Non-pigmented ciliary epithelial cell (primary cell): ENCODE measurements at places on chromosomes 6 and 20.

GRCh38 chr6:129665555-129665954 is 44.4 kb downstream of the ARHGAP18 start:
- no peak for DNase-seq

DNA sequence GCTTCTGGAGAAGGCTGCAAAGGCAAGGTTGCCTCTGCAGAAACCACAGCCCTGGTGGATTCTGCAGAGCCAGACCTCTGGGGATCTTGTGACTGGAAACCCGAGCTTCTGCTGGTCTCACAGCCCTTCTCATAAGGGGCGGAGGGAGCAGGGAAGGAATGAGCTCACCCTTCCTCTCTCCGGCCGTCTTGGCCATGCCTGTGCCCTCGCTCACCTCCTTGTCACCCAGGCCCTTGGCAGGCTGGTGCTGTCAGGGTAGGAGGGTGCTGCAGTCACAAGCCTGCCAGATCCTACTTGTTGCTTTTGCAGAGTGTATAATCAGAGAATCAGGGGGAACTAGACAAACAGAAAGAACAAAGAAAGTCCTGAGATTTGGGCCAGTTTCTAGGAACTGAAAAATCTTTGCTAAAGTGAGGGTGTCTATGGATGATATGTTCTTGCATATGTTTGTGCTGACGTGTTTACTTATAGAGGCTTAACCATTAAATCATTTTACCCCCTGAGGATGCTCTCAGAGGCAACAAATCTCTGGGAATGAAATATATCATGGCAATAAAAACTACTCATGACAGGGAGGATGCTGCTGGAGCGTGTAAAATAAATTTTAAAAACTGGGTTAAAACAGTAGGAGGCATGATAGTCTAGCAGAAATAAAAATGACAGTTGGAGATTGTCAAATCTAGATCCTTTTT is 244.9 kb upstream of the SOX4 start:
- peak; percentile 31 for DNase-seq

DNA sequence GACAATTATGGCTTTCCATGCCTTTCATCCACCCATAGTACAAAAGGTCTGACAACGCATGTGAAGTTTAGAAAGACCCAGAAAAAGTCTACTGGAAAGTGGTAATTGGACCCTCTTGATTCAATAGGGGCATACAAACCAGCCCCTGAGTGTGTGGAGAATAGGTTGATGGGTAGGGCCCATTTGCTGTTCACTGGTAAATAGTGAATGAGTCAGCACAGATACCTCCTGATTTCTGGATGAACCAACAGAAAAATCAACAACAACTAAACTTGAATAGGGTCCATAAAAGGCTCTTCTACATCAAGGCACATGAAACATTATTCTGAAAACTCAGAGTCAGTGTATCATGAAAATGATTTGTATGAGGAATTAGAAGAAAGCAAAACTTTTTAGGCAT is 235.4 kb upstream of the SLC35B3 start:
- no peak for DNase-seq

- no peak for DNase-seq
Observed at GRCh38 chr6:135202836-135203235, 21.7 kb downstream of the MYB start.

DNA sequence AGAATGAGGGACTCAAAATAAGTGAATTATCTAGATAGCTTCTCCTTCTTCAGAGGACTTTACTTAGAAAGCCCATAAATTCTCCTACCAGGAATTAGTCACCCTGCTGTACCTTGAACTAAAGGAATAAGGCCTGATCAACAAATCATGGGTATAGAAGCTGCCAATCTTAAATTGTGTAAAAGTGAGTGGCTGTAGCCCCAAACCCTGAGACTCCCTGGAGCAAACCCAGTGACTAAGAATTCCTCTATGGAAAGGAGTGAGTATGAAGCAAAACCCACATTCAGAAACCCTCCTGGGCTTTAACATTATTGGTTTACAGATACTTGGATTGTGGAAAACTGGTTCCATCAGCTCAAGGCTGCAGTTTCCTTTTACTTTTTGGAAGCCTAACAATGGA is 285.8 kb upstream of the TBX18 start:
- DNase-seq = no peak
